ENCODE measurements at places on chromosomes 2 and 18.

- no peak for DNase-seq
Observed at GRCh38 chr2:144500563-144500962, 19.4 kb downstream of the ZEB2 start.

DNA sequence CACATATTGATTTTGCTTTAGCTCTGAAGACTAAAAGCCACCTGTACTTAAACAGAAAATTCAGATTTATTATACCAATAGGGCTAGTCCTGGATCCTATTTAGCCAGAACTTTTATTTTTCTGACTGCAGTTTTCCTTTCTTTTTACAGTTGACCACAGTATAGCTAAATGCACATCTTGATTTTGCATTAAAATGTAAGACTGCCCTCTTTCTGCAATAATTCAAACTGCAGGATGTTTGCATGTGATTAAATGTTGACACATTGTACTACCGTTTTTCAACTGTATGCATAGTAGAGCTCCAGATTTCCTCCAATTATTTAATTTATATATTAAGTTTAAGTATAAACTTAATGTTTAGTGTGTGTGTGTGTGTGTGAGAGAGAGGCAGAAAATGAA is 1262.9 kb downstream of the SUCLG1 start:
- DNase-seq, result peak; percentile 50

DNA sequence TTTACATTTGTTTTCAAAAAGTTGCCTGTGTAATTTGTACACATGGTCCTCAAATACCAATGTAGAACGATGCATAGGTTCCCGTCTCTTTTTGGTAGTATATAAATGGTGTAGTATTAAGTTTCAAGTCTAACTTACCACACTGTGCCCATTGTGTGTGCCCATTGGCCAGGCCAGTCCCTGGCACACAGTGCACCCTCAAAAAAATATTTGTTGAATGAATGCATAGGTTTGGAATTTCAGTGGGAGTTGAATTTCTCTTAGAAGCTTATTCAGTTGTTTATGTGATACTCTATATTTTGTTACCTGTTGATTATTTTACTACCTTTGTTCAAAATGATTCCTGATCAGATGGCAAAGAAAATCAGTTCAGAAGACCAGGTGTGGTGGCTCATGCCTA is 30.1 kb downstream of the IDH1 start:
- DNase-seq, result no peak

DNA sequence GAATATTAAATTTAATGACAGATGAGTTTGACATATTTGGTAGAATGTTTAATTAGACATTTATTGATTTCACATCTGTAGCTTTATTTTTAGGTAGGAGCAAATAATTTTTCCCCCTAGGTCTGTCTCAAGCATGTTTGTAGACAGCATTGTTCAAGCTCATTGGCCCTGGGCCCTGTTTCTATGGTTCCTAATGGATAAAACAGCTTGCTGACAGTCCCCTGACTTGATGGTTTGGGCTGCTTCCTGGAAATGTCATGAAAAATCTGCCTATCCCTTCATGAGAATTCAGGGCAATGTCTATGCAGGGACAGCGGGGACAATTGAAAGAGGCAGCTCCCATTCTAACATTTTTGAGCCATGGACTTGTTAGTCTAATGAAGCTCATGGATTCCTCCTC is 14.6 kb upstream of the MEP1B start:
- no peak for DNase-seq

GRCh38 chr18:63773551-63773950 is 1.7 kb upstream of the SERPINB7 start:
- DNase-seq, result no peak

DNA sequence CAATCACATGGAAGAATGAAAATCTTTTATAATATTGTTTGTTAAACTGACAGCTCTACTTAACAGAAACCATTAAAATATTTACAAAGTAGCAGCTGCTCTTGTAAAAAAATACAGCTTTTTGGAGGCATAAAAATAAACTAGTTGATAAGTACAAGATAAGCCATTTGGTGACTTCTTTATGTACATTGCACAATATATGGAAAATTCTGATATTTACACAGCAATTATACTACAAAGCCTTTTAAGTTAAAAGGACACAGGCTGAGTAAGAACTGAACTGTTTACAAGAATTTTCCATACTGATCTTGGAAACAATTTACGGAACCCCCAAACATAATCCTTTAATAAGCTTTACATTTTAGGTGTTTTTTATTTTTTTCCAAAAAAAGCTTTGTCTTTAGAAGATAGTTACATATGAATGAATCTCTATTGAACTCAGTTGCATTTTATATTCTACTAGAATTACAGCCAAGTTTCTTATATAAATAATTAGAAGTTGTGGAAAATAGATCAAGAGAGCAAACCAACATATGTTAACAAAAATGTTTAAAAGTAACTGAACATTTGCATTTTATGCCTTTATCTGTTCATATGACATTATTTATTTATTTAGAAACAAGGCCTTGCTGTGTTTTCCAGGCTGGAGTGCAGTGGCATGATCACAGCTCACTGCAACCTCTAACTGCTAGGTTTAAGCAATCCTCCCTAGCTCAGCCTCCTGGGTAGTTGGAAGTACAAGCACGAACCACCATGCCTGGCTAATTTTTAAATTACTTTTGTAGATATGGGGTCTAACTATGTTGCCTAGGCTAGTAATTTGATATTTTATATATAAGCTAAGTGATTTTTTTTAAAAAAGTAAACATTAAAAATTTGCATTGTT is 142.5 kb downstream of the OTX1 start:
- no peak for DNase-seq

- DNase-seq, result no peak
Observed at GRCh38 chr2:144947709-144948037, 427.8 kb upstream of the ZEB2 start.

DNA sequence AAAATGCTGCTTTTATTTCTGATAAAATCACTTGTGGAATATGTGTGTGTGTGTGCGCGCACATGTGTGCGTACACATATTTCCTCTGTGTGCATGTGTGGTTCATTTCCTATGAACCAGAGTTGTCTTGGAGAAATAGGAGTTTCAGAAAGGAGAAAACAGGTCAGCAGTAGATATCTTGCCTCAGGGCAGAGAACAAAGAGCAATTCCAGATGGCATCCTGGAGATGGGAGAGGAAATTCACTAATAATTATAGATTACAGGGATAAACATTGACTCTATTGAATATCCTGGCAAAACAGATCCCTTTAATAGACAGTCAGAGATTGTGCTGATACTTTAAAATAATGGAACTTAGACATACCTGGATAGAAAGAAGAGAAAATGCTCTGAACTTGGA is 298.0 kb downstream of the TRIB2 start:
- no peak for DNase-seq

DNA sequence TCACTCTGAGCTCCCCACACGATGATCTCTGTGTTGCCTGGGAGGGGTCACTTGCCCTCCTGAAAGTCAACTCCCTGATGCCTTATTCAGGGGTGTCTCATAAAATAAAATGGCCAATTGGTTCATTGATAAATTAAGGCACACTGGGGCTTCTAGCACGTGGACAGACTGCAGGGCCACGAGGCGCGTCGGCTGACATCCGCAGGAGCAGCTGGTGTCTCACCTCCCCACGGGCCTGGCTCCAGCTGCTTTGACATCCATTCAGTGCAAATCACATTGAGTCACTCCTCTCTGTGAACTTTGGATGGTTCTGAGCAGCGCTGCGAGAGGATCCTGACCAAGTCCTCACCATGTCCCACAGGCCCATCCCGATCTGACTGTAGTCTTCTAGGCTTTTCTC is 4.6 kb upstream of the ST8SIA3 start:
- no peak for DNase-seq

- no peak for DNase-seq
Observed at GRCh38 chr2:2704428-2705090, 373.5 kb upstream of the MYT1L start.

- peak; percentile 59 for DNase-seq
Observed at GRCh38 chr2:11738589-11739436, 7.6 kb upstream of the LPIN1 start.

GRCh38 chr2:128012698-128013097 is 15.2 kb downstream of the SAP130 start:
- DNase-seq, result no peak

GRCh38 chr2:221124532-221125240 is 447.4 kb downstream of the EPHA4 start:
- DNase-seq, result no peak

GRCh38 chr2:240884221-240884620 is 11.7 kb downstream of the MAB21L4 start:
- DNase-seq, result no peak

DNA sequence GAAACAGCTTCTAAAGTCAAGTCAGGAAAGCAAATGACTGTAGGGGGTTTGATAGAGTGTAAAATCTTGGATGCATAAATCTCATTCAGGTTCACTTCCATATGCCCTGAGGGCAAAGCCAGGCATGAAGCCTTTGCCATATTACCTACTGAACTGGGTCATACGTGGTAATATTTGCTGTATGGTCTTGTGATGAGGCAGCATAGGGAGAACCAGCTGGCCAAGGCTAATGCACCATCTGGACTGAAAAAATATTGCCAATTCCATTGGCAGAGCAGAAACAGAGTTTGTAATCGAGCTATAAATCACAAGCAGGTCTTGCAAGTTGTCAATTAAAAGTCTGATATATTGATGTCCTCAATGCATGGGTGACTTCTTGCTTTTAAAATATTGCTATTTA is 243.8 kb downstream of the ERBB4 start:
- no peak for DNase-seq

DNA sequence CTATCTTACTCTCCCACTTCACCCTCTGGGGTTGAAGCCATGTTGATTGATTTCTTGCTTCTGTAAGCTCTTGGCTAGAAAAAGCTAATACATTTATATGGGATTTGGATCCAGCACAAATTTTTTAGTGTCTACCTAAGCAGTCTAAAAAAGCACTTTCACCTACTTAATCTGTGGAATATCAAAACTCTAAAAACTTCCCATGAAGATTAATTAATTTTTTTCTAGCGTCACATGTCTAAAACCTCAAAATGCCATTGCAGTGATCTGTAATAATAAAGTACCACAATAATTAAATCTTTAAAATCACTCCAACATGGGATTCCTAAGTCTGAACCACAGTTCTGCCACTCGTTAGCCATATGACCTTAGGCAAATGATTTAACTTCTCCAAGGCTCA is 180.1 kb downstream of the EN1 start:
- DNase-seq, result no peak

GRCh38 chr2:226656367-226656766 is 143.3 kb downstream of the IRS1 start:
- no peak for DNase-seq

DNA sequence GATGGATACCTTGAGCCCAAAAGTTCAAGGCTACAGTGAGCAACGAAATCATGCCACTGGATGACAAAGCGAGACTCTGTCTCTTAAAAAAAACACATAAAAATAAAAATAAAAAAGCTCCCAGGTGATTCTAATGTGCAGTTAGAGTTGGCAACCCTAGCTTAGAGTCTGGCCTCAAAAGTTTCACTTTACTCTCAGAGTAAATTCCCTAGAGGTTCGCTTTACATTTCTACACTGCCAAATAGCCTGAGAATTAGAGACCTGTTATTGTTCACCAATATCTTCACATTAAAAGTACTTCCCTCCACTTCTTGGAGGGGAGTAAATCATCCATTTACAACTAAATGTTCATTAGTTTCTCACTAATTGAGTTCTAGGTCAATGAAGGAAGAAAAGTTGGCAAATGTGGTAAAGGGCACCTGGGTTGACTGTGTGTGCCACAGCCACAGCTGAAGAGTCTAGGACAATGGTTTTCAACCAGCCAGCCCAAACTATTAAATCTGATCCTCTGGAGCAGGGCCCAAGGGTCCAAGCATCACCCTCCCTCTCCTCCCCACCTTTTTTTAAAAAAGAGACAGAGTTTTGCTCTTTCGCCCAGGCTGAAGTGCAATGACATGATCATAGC is 15.2 kb upstream of the TMEM37 start:
- no peak for DNase-seq

GRCh38 chr2:14524803-14525080 is 107.8 kb upstream of the LRATD1 start:
- DNase-seq, result no peak

GRCh38 chr2:221360742-221361141 is 211.4 kb downstream of the EPHA4 start:
- no peak for DNase-seq

GRCh38 chr2:225842939-225843338 is 443.4 kb downstream of the NYAP2 start:
- no peak for DNase-seq

DNA sequence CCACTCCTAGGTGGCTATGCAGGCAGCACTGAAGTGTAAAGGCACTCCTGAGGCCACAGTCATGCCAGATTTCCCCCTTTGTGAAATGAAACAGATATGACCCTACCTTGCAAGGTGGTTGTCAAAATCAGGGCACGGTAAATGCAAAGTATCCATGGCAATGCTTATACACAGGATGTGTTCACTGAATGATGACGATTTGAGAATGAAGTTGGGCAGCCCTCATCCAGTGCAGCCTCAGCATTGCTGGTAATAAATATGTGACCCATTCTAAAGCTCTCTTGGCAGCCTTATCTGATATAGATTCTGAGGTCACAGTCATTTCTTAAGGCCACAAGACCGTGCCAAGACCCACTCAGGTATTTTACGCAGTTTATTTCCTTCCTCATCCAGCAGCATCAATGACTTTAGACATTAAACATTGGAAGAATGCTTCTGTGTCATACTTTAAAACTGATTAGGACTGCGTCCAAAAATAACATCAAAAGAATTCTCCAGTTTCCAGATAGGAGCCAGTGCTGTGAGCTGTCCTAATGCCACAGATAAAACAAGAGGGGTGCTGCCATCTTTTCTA is 125.5 kb upstream of the SERTAD2 start:
- DNase-seq, result no peak

GRCh38 chr2:44974064-44974715 is 32.7 kb downstream of the SIX3 start:
- DNase-seq, result no peak

- no peak for DNase-seq
Observed at GRCh38 chr2:101818531-101819451, 121.3 kb downstream of the MAP4K4 start.

- no peak for DNase-seq
Observed at GRCh38 chr18:49562481-49563129, 748 bp downstream of the LIPG start.

GRCh38 chr18:30889519-30890301 is 152.8 kb downstream of the DSC3 start:
- DNase-seq, result no peak

- no peak for DNase-seq
Observed at GRCh38 chr2:151246152-151246551, 15.5 kb downstream of the RBM43 start.

DNA sequence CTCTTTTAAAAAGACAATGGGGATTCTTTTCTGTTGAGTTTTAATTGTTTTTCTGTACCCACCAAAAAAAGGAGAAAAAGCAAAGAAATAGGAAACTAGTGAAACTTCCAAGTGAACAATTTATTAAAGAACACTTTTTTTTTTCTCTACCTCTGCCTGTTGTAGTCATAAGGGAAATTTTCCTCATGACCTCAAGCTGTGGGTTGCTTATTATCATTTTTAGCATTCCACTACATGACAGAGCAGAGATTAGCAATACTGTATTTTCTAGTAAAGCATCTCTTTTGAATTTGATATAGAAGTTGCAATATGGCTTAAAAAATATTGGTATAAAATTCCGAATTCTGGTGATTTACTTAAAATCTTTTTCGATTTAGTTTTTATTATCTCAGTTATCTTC is 87.9 kb upstream of the LRRTM1 start:
- DNase-seq, result no peak
